ENCODE measurements at places on chromosomes 6 and 20.

GRCh38 chr20:25148181-25148981, 47.1 kb upstream of the ENTPD6 start:
- DNase-seq: peak; percentile 46

DNA sequence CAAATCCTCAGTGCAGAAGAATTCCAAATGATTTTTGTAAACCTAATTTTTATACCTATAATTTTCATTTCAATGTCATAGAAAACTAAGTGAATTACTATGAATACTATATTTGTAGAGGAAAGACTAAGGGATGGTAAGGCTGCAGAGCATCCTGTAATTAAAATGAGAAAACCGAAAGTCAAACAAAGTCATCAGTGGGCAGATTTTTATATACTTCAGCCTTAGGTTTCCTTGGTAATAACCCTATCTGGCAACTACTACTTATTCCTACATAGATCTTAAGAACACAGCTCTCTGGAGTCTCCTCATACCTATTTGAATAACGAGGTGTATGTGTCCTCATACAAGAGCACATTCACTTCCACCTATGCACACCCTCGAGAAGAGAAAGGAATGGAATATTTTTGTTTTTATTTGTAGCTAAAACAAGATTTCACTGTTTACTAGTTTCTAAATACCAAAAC, 117.9 kb upstream of the SGK1 start:
- DNase-seq: no peak

DNA sequence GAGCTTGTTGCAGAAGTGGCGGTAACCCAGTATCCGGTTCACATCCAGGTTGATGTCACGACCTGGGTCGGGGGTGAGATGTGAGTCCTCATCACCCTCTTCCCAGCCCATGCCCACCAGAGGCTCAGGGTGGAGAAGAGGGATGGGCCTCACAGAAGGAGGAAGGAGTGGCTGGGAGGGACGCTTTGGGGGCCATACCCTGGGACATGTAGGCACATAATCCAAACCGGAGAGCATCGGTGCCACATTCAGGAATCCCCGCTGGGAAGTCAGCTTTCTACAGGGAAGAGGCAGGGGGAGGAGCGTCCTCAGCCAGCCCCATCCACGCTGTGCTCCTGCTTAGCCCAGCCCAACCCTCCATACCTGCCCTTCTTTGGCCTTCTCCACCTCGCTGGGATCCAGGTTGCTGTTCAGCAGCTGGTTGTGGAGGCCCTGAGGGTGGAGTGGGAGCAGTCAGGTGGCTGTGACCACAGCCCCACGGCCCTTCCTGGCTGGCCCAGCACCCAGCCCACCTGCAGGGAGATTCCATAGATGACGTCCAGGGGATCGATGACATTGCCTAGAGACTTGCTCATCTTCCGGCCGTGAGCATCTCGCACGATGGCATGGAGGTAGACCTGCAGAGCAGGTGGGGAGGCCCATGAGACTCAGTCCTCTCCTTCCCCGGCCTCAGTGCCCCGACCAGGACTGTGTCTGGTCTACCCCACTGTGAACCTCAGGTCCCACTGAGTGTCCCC, 3.5 kb upstream of the VWA7 start:
- no peak for DNase-seq

DNA sequence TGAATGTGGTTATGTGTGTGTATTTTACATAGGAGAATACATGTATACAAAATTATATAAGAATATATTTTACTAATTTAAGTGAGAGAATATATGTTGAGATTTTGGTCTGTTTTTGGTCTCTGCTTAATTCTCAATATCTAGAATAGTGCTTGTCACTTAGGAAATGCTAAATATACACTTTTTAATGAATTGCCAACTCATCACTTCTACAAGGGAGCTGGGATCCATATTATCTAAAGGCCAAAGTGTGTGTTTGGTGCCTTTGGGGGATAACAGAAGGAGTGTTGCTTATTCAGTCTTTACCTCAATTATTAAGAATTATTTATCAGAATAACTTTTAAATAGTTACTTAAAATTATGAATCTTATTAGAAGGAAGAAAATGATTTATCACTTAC, 1304.8 kb downstream of the HACE1 start:
- no peak for DNase-seq

DNA sequence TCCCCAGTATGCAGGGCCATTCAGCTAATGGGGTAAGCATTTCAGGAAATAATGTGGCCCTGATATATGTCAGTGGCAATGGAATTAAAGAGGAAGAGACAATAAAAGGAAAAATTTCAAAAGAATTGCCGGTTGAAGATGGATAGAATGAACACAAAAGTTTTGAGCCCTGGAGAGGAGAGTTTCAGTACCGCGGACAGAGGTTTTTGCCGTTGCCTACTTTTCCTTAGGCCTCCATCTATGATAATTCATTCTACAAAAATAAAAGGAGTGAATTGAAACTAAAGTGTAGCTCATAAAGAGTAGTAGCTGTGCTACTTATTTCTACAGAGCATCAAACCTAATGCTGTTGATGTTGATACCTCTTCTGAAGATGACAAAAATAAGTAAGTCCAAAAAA, 140.7 kb downstream of the RNASET2 start:
- DNase-seq: no peak

DNA sequence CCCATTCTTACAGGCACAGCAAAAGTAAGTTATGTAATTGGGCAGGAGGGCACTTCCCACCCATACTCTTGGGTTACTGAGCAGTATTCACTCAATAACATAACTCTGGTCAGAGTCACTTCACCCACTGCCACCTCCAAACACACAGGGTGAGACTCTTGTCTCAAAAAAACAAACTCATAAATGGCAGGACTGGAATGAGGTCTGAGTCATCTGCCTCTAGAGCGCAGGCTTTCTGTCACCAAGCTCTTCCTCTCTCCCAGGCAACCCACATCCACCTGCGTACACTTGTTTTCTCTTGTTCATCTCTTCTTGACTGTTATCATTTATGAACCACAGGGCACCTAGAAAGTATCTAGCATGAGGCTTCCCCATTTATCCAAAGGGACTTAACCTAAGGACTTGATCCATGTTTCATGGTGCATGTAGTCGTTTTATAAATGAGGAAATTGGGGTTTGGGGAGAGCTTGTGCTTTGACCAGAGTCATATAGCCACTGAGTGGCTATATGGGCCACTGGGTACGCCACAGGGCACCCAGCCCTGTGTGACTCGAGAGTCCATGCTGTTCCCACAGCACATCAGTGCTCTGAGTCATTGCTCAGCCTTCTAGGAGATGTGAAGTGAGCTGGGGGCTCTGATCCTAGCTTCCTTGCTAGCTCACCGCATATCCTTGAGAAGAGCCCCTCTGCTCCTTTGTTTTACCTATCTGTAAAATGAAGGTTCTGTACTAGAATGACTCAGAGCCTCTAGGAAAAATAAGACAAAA, 22.4 kb downstream of the C20orf173 start:
- DNase-seq: peak; percentile 35

DNA sequence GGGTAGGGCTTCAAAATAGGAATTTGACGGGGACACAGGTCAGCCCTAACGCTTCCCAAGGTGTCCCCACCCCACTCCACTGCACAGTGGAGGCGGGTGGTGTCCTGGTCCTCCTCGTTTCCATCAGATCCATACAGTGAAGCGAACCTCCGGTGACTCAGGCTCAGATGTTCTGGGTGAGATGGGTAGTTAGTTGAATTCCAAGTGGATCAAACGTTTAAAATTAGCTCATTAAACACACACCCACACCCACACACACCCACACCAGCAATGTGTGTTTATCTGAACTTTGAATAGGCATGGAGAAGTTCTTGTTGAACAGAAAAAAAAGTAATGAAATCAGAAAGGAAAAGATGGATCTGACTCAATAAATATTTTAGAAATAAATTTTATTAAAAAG, 58.9 kb downstream of the CDH4 start:
- DNase-seq: no peak

GRCh38 chr6:40251637-40252300, 317.5 kb upstream of the MOCS1 start:
- no peak for DNase-seq

- DNase-seq: peak; percentile 65
These were observed 118.7 kb downstream of the TOX2 start for GRCh38 chr20:44033344-44033743.

DNA sequence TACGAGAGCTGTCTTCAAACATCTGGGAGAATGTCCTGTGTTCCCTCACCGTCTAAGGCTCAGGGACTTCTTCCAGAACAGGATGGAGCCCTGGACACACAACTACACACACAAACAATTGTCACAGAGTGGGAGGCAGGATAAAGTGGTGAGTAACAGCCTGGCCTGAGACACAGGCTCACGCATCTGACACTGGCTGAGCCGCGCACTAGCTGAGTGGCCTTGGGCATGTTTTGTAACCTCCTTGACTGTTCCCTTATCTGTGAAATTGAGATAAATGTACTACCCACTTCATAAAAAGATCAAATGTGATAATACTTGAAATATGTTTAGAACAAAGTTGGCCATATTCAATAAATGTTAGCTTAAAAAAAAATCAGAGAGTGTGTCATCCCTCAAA, 132.4 kb upstream of the ARMC2 start:
- no peak for DNase-seq

GRCh38 chr6:106187424-106187982, 101.4 kb downstream of the PRDM1 start:
- DNase-seq: no peak

DNA sequence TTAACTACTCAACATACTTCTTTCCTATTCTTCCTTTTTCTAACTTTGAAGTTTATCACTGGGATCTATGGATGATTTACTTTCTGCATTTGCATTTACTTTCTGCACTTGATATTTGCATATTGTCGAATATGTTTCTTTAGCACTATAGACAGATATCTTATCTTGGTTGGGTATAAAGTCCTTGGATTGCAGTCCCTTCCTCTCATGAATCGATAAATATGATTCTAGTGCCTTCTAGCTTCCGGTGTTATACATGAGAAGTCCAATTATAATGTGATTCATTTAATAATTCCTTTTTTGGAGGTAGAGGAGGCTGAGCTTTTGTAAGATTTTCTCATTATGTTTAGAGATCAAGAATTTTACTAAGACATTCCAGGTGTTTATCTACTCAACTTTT, 321.2 kb upstream of the RUNX2 start:
- DNase-seq: no peak

DNA sequence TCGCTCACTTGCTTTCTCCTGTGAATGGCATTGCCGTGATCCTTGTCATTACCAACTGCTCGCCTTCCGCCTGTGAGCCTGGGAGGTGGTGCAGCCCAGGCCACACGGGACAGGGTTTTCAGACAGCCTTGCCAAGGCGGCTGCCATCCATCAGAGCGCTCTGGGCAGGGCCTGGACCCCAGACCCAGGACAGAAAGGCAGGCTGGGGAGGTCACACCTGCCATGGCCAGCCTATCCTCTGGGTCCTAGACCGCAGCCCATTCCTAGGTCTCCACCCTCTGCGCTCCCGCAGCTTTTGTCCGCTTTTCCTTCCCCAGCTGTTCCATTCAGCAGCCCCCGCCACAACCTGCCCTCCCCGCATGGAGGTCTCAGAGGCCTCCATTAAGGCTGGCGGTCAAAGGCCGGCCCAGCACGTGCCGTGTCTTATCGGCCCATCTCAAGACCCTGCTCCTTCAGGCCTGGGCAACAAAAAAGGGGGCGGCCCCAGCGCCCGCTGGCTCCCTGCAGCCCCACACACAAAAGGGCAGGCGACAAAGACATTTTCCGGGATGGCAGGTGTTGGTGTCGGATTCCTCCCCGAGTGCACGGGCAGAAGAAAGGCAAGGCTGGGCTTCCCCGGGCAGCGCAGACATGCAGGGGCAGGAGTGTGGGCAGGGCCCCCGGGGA, 28.1 kb downstream of the INSM1 start:
- DNase-seq: no peak

DNA sequence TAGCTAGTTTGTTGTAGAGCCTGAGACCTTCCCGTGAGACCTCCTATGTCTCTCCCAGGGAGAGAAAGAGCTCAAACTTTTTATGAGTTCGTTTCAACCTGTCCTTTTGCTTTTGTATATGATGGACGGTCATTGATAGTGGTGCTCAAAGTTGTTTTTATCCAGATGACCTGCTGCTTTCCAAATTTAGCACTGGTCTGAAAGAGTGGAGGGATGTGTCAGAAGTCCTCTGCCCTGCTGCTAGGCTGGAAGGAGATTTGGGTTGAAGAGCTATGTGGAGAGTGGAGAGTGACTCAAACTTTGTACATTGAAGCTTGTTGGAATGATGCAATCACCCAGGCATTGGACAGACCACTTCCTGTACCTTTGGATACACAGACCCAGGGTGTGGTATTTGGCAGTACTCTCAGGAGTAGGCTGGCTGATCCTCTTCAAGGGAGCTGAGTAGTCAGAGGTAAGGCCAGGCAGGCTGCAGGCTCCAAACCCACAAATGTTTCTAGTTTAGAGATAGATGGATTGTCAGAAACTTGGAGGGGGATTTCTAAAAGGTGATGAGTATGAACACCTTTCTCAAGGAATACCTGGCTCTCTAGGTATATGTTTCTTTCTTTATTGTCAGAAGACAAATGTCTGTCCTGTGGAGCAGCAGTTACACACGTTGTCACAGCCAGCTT, 49.4 kb upstream of the RREB1 start:
- DNase-seq: peak; percentile 21

GRCh38 chr6:27138406-27138805, 109.1 kb upstream of the PRSS16 start:
- DNase-seq: no peak

DNA sequence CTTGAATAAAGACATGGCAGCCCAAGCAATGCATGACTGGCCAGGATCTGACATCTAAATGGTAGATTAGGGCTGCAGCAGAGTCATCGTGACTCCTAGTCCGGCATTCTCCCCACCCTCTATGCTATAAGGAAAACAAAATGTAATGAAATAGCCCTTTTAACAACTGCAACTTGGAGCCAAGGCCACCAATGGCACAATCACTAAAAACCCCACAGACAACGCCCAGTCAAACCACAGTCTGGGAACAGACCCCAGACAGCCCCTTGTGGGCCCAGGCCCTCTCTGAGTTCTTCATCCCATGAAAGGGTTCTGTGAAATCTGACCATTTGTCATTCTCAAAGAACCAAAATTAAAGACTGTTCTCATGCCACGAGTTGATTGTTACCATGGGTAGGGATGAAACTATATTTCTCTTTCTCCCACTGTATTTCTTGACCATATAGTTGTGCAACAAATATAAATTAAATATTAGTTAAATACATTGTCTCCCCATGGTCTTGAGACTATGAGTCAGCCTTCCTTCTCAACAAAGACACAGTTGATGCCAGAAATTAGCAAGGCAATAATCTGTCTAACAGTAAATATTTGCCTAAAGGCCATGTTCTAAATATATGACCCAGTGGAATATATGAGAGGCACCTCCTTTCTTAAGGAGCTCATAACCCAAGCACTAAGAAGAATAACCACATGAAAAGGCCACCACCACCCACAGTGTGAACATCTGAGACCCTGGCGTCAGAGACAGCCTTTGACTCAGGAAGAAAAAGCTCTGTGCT, 85.6 kb upstream of the SSTR4 start:
- no peak for DNase-seq

GRCh38 chr20:63067266-63067635, 60.5 kb upstream of the BHLHE23 start:
- no peak for DNase-seq

GRCh38 chr20:61973515-61974356, 91.9 kb downstream of the TAF4 start:
- DNase-seq: no peak

- peak; percentile 87 for DNase-seq
These were observed at the start of gene CDKN1A for GRCh38 chr6:36678488-36679042. Gene CDKN1A (plus strand): TSS chr6:36678714. CDS start chr6:36684102, 5,388 bp downstream.

GRCh38 chr20:57948180-57948955, 238.6 kb upstream of the PMEPA1 start:
- DNase-seq: no peak
